ENCODE measurements at places on chromosomes 5 and 9. TPM values are rescaled to one million over a fixed set of nuclear protein-coding genes. Genes with fewer than 3 reads are reported as not detected.

GRCh38 chr5:56737002-56737621 lies 78.2 kb upstream of the MAP3K1 start:
- no peak overlapping the region for H3K27ac ChIP-seq
- no peaks in the 10 kb centered on the region for H3K36me3 ChIP-seq
- no peak overlapping the region for H3K4me3 ChIP-seq
- H3K27me3 ChIP-seq, result no peaks in the 10 kb centered on the region
- no peaks in the 10 kb centered on the region for H3K4me1 ChIP-seq
- no peak for DNase-seq

GRCh38 chr9:99069546-99069945 lies 35.4 kb upstream of the TGFBR1 start:
- H3K36me3 ChIP-seq, result no peaks in the 10 kb centered on the region
- H3K27ac ChIP-seq, result no peak overlapping the region
- DNase-seq, result no peak
- no peaks in the 10 kb centered on the region for H3K27me3 ChIP-seq
- H3K4me1 ChIP-seq, result no peaks in the 10 kb centered on the region

Gene RAB3C
- 1.1 TPM for total RNA-seq

- DNase-seq, result no peak
- H3K27me3 ChIP-seq, result no peaks in the 10 kb centered on the region
- no peak overlapping the region for H3K4me3 ChIP-seq
- H3K36me3 ChIP-seq, result no peaks in the 10 kb centered on the region
Measured at GRCh38 chr5:131824631-131825030, 27.8 kb upstream of the FNIP1 start.

DNA sequence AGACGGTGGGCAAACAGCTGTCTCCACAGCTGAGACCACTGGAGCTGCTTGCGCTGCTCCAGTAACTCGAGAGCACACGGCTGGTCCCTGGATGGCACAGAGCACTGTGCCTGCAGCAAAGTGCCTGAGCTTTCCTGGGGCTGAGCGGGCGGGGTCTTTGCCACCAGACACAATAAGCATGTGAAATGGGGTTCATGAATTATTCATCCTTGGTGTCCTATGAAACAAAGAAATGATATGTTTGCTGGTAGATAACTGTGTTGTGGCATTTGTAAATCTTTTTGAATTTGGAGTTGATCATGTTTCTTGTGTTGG lies 151.7 kb upstream of the MPDZ start:
- H3K27me3 ChIP-seq, result no peaks in the 10 kb centered on the region
- no peak overlapping the region for H3K27ac ChIP-seq
- no peak for DNase-seq
- no peak overlapping the region for H3K4me3 ChIP-seq

GRCh38 chr5:168301593-168302390 lies 10.3 kb downstream of the WWC1 start:
- peak overlapping the region; percentile 40 for H3K27ac ChIP-seq
- H3K4me1 ChIP-seq, result peaks cover 3% of the 10 kb centered on the region
- DNase-seq, result peak; percentile 73
- H3K4me3 ChIP-seq, result no peak overlapping the region
- no peaks in the 10 kb centered on the region for H3K27me3 ChIP-seq

DNA sequence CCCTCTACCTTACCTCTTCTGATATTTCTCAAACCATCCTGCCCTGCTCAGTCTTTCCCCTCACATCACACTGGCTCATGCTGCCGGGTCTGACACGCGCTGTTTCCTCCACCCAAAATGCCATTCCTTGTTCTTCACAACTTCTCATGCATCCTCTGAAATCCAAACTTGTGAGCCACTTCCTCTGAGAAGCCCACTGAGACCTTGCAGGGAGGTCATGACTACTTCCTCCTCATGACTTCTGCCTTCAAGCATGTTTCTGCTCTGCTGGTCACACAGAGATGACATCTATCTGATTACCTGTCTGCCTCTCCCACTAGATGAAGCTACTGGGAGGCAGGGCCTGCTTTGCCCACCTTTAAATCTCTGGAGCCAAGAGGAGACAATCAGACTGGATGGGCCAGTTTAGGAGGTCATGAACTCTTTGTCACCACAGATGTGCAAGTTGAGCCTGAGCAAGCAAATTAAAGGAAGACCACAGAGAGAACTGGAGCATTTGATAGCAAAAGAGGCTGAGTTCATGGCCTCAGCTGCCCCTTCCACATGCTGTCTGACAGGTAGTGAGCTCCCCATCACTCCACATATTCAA lies 119.8 kb upstream of the TBC1D2 start:
- H3K4me1 ChIP-seq, result no peaks in the 10 kb centered on the region
- no peaks in the 10 kb centered on the region for H3K27me3 ChIP-seq
- no peak overlapping the region for H3K27ac ChIP-seq
- H3K36me3 ChIP-seq, result no peaks in the 10 kb centered on the region

GRCh38 chr9:136292026-136292538 lies 11.8 kb downstream of the CCDC187 start:
- no peaks in the 10 kb centered on the region for H3K36me3 ChIP-seq
- no peak overlapping the region for H3K27ac ChIP-seq
- no peaks in the 10 kb centered on the region for H3K27me3 ChIP-seq
- peaks cover 6% of the 10 kb centered on the region for H3K4me1 ChIP-seq
- no peak overlapping the region for H3K4me3 ChIP-seq

DNA sequence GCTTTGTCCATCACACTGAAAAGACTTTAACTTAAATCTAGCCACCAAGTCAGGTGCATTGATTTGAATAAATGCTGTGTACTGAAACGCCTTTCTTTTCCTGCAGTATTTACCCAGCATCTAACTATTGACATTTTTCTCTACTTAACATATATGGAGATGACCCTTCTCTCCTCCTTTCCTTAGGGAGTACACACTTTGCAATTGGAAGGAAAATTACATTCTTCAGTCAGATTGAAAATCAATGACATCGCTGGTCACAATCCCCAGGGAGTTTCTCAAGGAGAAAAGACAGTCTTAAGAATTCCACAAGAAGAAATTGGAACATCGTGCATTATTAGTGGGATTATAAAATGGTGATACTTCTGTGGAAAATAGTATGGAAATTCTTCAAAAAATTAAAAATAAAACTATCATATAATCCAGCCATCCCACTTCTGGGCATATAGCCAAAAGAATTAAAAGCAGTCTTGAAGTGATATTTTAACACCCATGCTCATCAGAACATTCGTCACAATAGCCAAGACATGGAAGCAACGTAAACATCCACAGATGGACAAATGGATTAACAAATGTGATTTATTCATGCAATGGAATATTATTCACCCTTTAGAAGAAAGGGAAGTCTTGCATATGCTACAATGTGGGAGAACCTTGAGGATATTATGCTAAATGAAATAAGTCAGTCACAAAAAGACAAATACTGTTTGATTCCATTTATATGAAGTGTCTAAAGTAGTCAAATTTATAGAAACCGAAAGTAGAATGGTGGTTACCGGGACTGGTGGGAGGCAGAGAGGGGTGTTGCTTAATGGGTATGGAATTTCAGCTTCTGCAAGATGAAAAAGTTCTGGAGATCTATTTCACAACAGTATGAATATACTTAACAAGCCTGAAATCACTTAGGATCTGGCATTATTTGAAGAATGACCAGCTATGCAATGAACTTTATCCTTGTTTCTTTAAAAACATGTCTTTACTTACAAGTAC lies 14.3 kb upstream of the FREM1 start:
- DNase-seq, result no peak
- H3K36me3 ChIP-seq, result no peaks in the 10 kb centered on the region
- H3K27ac ChIP-seq, result no peak overlapping the region
- no peaks in the 10 kb centered on the region for H3K4me1 ChIP-seq

Gene DMRT3
- not detected for total RNA-seq

Gene FIBCD1
- 9.0 TPM for total RNA-seq

Gene FAM163B
- not detected for total RNA-seq

- DNase-seq, result no peak
- H3K4me3 ChIP-seq, result no peak overlapping the region
- no peak overlapping the region for H3K27ac ChIP-seq
- H3K4me1 ChIP-seq, result peaks cover 4% of the 10 kb centered on the region
- no peaks in the 10 kb centered on the region for H3K36me3 ChIP-seq
Measured at GRCh38 chr5:103519550-103519949, 43.0 kb downstream of the NUDT12 start.

Gene RGS7BP
- total RNA-seq, result 0.35 TPM

Gene C1QTNF2
- 0.64 TPM for total RNA-seq

Gene UGCG
- 56.1 TPM for total RNA-seq

DNA sequence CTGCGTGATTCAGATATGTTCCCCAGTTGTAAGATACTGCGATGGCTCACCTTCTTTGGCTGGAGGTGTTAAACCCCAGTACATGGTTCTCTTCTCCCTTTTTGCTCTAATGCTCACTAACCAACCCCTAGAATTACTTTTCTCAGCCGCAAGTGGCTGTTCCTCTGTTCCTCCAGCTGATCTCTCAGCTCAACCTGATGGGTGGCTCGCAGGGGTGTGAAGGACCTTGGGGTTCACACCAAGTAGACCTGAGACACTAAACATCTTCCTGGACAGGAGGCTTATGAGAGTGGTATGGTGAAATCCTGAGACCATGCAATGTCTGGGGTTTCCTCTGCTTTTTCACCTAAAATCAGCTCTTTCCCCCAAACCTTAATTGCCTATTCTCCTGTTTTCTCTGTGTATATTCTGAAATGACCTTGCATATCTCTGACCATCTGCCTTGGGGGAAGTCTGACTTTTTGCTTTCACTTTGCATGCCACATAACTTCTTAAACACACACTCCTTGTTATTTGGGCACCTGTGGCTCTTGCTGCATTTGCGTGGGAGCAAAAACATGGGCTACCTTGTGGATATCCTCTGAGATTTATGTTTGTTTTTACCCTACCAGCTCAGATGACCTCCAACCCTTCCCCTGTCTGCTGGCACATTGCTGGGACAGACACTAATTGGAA lies 15.9 kb upstream of the IFNA14 start:
- H3K27me3 ChIP-seq, result no peaks in the 10 kb centered on the region
- DNase-seq, result no peak
- no peaks in the 10 kb centered on the region for H3K4me1 ChIP-seq
- H3K27ac ChIP-seq, result no peak overlapping the region
- H3K36me3 ChIP-seq, result no peaks in the 10 kb centered on the region
- no peak overlapping the region for H3K4me3 ChIP-seq

DNA sequence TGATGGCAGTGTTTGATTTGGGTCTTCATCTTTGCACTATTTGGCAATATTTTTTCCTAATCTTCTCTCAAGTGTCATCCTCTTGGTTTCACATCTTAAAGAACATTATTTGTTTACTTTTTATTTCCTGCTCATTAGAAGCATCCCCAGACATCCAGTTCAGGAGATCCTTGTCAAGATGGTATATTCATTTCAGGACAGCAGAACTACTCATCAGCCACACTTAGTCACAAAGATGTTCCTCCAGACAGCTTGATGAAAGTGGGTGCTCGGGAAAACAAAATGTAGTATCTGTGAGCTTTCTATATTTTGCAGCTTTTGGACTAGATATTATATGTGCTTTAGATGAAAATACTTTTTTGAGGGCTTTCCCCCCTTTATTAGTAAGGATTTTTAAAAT lies 72.1 kb upstream of the SREK1 start:
- H3K36me3 ChIP-seq, result no peaks in the 10 kb centered on the region
- no peak overlapping the region for H3K27ac ChIP-seq
- no peak overlapping the region for H3K4me3 ChIP-seq
- no peaks in the 10 kb centered on the region for H3K4me1 ChIP-seq
- no peak for DNase-seq
- no peaks in the 10 kb centered on the region for H3K27me3 ChIP-seq

Gene BNC2
- 20.0 TPM for total RNA-seq

DNA sequence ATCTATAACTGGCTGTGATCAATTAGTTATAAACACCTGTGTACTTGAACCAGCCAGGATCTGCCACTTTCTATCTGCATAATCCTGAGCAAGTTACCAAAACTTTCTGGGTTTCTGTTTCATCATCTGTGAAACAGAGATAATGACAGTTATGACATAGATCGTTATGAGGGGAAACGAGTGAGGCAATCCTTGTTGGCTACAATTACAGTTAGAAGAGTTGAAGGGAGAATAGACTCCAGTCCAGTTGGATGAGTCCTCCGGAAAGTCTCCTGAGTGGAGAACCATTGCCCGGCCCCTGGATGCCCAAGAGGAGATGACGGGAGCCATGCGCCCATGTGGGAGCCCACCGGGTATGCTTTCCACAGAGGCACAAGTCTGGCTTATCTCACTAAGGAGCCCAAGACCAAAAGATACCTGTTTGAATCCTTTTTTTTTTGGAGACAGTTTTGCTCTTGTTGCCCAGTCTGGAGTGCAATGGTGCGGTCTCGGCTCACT lies 4.5 kb downstream of the PDE6A start:
- no peaks in the 10 kb centered on the region for H3K36me3 ChIP-seq
- H3K27me3 ChIP-seq, result no peaks in the 10 kb centered on the region
- DNase-seq, result no peak
- peaks cover 9% of the 10 kb centered on the region for H3K4me1 ChIP-seq

DNA sequence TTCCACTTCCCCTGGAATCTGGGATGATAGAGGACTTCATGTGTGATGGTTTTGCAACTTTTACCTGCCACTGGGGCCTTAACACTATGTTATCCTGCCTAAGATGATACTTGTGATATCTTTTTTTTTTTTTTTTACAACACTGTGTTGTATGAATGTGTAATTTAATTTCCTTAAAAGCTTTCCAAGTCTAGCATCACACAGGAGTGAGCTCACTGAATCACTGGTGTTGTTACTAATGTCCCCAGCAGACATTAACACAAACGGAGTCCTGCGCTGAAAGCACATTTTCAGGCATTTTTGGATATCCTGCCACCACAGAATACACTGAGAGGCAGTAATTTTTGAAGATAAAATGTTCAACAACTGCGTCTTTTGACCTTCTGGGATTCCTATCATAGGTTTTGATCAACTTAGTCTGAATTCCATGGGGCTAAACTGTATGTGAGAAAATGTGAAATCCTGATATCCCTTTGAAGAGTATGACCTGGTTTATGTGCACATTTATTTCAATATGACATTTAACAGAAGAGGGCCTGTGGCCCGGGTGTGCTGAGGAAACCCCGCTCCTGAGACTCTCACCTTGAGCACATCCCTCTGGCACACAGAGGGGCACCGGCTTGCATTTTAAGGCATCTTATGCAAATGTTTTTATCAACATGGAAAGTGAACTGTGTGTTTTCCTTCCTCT lies 118.0 kb downstream of the FSTL4 start:
- DNase-seq, result no peak
- no peaks in the 10 kb centered on the region for H3K27me3 ChIP-seq
- no peaks in the 10 kb centered on the region for H3K4me1 ChIP-seq

- H3K4me1 ChIP-seq, result no peaks in the 10 kb centered on the region
- no peak overlapping the region for H3K27ac ChIP-seq
- H3K4me3 ChIP-seq, result no peak overlapping the region
- no peak for DNase-seq
- no peaks in the 10 kb centered on the region for H3K36me3 ChIP-seq
- no peaks in the 10 kb centered on the region for H3K27me3 ChIP-seq
Measured at GRCh38 chr5:156561651-156562050, 234.7 kb downstream of the SGCD start.

Gene PCDHB3
- total RNA-seq, result 1.5 TPM

GRCh38 chr9:10265153-10265631 lies 347.6 kb downstream of the PTPRD start:
- H3K27ac ChIP-seq, result no peak overlapping the region
- no peaks in the 10 kb centered on the region for H3K36me3 ChIP-seq
- no peak overlapping the region for H3K4me3 ChIP-seq

GRCh38 chr5:96870094-96871026 lies 5.9 kb upstream of the ERAP2 start:
- no peaks in the 10 kb centered on the region for H3K36me3 ChIP-seq
- no peak overlapping the region for H3K27ac ChIP-seq
- H3K27me3 ChIP-seq, result no peaks in the 10 kb centered on the region
- no peak overlapping the region for H3K4me3 ChIP-seq

Gene CMYA5
- 0.66 TPM for total RNA-seq
